ENCODE measurements at places on chromosomes 16 and 17. TPM values are rescaled to one million over a fixed set of nuclear protein-coding genes. Genes with fewer than 3 reads are reported as not detected.

Gene TP53TG3F
- total RNA-seq, result not detected

DNA sequence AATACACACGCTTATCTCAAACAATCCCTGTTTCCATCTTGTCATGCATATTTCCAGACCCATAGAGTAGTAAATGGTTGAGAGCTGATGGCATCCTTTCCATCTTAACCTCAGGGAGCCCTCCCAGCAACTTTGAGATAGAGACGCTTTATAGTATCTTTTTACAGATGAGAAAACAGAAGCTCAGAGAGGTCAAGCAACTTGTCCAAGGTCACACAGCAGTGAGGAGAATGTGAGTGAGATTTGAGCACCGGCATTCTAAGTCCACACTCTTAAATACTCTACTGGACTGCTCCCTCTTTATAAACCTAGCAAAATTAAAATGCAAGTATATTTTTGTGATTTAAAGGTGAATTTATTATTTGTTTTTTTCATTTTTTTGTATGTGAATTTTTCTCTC is 19.9 kb upstream of the KCNG4 start:
- DNase-seq, result no peak

DNA sequence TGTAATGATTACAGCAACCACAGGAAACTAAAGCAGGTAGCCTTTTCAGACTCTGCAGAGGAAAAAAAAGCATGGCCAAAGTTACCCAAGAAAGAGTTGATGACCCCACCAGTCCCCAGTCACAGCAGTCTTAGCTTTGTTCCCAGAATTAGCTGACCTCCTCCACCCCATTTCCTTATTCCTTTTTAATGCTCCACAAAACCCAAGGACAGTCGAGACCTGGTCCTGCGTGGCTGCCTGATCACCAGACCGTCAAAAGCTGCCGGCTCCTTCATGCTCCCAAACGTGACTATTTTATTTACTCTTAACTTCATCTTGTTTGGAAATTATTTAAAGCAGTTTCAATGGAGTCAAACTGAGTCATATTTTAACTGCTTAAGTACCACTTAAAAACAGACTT is 28.7 kb upstream of the MED9 start:
- DNase-seq, result no peak

GRCh38 chr16:22969567-22969966 is 155.6 kb downstream of the HS3ST2 start:
- peak; percentile 18 for DNase-seq

Gene ODAD4
- total RNA-seq, result 0.43 TPM

- no peak for DNase-seq
These were observed 14.6 kb downstream of the HOXB1 start for GRCh38 chr17:48515925-48516900.

DNA sequence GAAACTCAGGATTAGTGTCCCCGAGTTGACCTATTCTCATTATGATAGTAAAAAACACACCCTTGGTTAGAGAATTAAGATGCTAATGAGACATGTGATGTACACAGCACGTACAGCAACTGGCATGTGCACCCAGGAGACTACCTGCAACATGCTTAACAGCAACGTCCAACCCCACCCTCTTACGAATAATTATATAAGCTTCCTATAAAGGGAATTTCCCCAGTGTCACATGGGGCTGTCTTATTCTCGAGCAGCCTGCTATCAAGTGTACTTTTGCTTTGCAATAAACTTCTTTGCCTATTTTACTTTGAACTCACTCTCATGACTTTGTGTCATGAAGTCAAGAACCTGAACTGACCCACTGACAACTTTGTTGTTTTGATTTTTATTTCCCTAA is 62.4 kb upstream of the PMFBP1 start:
- no peak for DNase-seq

Gene TNP2
- not detected for total RNA-seq

Gene ZP2
- not detected for total RNA-seq

GRCh38 chr17:66491213-66491612 is 188.8 kb downstream of the PRKCA start:
- DNase-seq, result no peak

DNA sequence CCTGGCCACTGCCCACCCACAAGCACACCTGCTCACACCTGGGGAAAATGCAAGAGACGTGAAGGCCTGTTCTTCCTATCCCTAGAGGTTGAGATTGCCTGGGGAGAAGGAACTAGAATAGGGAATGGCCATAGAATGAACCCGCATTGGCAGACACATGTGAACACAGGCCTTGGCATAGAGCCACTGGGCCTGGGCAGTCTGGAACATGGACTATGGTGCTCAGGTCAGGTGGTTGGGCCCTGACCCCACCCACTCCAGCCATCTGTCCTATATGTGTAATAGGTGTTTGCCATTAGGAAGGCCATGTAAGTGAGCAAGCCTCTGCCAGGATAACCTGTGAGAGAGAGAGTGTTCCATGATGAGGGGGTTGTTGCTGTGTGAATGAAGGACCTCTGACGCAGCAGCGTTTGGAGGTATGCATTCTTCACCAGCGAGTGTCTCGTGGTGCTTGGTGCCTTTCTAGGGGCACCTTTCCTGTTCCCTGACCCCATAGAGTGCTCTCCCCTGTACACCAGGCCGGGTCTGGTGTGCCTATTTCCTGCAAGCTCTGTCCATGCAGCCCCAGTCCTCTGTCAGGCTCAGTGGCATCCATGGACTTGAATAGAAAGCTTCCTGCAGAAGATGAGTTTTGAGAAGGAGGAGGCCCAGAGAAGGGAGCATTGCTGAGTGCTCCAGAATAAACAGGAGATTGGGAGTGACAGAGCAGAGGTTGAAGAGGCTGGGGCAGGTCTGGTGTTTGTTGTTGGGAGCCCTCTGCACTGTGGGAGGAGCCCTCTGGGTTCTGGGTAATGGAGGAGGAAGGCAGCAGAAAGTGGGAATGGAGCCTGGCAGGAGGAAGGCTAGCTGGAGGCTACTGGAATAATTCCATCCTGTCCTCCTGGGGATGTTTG is 15.6 kb downstream of the CTRL start:
- DNase-seq, result no peak

Gene TBC1D3C
- not detected for total RNA-seq

GRCh38 chr16:19062706-19063105 is 4.7 kb upstream of the COQ7 start:
- DNase-seq, result no peak

Gene RBFOX1
- total RNA-seq, result 33.0 TPM

Gene GPR179
- total RNA-seq, result not detected

GRCh38 chr17:78966123-78966813 is 13.5 kb downstream of the LGALS3BP start:
- no peak for DNase-seq

GRCh38 chr16:67451704-67452435 is 20.9 kb downstream of the HSD11B2 start:
- no peak for DNase-seq

DNA sequence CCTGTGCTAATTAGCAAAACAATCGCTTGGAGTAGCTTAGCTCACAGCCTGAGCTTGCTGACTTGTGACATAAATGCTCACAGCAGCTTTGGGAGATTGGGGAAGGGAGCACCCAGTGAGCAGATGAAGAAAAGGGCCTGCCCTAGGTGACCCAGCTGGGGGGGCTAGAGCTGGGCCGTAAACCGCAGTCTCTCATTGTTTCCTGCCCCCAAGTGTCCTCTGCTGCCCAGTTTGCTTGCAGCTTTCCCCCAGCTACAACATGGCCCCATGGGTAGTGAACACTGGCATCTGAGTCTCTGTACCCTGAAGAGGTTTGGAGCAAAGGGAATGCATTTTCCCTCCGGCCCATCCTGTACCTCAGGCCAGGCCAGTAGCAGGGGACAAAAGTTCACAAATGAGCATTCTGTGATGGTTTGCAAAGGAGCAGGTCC is 349.4 kb downstream of the SLC39A11 start:
- DNase-seq, result no peak

Gene AURKB
- total RNA-seq, result 1.8 TPM

DNA sequence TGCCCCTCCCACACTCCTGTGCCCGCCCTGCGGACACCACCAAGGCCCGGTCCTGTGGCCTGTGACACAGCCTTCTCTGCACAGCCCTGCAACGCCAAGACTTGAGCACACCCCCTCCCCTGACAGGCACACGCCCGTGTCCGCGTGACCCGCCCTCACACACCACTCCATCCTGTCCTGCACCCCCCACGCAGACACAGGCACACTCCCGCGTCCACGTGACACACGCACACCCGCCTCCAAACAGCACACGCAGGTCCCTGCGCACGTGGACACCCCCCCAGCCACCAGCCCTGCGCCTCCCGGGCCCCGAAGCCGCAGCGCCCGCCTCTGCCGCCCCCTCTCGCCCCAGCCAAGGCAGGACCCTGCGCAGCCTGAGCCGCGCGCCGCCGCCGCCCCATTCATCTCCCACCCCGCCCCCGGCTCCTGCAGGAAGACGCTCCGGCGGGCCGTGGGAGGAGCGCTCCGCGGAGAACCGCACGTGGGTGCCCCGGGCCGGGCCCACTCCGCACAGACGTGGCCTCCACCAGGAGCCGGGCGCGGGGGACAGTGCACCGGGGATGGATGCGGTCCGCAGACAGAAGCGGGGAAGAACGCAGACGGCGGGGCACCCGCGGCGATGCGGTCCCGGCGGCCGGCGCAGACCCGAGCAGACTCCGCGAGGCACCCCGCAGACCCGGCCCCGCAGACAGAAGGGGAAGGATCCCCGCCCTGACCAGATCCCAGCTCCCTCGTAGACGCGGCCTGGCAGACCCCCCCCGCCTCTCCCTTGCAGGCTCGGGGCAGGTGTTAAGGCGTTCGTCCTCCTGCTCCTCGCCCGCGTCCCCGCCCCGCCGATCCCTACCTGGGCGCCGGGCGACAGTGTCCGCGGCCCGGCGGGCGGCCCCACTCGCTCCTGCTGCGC is 506 bp downstream of the CAMKK1 start:
- DNase-seq, result peak; percentile 90

Gene RPL38
- 310 TPM for total RNA-seq

GRCh38 chr16:29649588-29650494 is 13.2 kb upstream of the SPN start:
- DNase-seq, result no peak

Gene ARMC7
- 4.9 TPM for total RNA-seq

DNA sequence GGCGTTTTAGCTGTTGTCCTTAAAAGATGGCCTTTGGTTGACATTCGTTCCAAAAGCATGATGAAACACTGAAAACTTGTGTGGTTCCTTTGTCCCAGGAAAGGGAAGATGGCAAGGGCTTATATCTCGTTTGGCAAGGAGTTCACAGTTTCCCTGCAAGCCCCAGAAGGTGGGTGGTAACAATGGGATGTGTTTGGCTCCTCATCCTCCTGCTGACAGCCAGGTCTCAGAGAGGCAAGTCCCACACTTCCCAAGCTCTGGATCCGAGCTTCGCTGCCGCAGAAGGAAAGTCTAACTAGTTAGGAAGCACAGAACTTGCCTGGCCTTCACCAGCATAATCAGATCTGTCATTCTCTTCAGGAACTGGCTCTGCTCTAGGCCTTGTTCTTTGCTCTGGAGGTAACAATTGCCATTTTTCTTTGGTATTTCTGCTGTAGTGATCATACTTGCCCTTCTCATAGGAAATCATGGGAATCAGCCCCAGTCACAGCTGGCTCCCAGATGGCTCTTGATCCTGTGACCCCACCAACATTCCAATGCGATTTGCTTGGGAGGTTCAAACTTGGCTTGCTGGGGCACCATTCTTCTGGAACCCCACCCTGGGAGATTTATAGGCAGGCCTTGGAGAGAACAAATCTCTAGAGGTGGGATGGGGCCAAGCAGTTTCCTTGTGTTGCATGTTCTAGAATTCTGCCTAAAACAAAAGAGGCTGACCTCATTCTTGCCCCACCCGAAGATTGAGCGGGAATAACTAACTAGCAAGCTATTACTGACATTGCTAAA is 17.9 kb downstream of the KPNA2 start:
- DNase-seq, result peak; percentile 76

Gene CLEC19A
- not detected for total RNA-seq

GRCh38 chr16:80947708-80948625 is 58.7 kb downstream of the CMC2 start:
- no peak for DNase-seq

- no peak for DNase-seq
These were observed 60.6 kb upstream of the CMIP start for GRCh38 chr16:81384006-81384405.

DNA sequence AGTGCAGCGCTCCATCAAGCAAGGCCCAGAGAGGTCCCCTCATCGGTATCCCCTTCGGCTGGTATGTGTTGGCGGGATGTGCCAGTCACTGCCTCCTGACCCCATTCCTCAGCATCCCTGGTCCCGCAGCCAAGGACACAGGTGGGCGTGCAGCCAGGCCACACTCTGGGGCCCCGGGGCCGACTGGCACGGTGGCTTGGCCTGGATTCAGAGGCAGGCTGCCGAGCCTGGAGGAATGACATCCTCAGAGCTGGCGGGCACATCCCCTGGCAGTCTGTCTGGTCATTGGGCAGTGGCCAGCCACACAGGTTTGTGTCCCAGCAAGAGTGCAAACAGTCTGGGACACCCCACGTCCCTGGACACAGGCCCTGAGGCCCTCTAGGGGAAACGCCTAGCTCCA is 111.1 kb downstream of the SDK2 start:
- peak; percentile 65 for DNase-seq

DNA sequence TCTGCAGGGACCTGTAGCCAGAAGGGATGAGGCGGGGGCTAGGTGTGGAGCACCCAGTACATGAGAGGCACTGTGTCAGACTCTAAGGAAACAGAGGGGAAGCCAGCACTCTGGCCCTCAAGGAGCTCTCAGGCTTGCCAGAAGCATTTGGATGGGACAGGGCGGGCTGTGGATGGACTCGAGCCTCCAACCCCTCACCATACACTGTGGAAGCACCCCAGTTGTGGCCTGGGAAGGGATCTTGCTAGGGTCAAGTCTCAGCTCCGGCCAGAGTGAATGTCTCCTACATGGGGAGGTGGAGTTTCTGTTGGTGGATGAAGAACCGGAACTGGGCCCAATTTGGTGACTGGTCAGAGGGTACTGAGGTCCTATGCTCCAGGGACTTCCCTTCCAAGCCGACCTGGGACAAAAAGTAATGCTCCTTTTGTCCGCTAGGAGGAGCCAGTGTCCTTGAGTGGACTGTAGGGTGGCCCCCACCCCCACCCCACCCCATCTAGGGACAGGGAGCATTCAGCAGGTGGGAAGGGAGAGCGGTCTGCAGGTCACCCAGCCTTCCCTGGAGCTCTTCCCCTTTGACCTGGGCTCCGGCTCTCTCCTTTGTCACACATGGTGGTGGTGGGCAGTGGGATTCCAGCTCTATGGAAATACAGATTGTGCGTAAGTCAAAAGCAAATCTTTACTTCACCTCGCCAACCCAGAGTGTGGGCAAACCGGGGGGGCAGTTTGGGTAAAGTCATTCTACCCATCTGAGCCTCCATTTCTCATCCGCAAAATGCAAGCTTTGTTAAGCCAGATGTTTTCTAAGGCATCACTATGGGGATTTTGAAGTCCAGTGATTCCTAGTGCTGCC is 20.4 kb upstream of the PHB1 start:
- DNase-seq, result no peak

GRCh38 chr16:16113076-16113475 is 110.2 kb downstream of the ABCC6 start:
- DNase-seq, result no peak

DNA sequence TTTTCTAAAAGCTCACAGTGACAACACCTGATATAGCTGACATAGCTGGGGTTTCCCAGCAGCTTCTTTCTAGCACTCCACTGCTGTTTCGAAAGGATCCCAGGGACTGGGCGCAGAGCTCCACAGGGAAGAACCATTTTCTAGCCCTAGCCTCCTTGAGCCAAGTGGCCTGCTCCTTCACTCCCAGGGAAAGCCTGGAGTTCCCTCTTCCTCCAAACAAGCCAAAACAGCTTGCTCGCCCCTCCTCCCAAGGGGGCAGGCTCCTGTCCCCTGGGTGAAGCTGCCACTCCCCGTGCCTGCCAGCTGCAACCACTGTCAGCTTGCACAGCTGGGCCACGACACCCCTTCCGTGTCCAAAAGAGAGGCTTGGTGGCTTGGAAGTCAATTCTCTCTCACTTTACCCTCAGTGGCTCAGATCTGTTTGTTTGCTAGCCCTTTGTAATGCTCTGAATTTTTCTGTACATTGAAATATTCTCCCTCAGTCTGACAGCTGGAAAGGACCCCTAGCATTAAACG is 59.8 kb downstream of the CYTH1 start:
- DNase-seq, result no peak

Data from right atrium auricular region (tissue), 2 donors.